ENCODE measurements at places on chromosomes 11 and 22.

DNA sequence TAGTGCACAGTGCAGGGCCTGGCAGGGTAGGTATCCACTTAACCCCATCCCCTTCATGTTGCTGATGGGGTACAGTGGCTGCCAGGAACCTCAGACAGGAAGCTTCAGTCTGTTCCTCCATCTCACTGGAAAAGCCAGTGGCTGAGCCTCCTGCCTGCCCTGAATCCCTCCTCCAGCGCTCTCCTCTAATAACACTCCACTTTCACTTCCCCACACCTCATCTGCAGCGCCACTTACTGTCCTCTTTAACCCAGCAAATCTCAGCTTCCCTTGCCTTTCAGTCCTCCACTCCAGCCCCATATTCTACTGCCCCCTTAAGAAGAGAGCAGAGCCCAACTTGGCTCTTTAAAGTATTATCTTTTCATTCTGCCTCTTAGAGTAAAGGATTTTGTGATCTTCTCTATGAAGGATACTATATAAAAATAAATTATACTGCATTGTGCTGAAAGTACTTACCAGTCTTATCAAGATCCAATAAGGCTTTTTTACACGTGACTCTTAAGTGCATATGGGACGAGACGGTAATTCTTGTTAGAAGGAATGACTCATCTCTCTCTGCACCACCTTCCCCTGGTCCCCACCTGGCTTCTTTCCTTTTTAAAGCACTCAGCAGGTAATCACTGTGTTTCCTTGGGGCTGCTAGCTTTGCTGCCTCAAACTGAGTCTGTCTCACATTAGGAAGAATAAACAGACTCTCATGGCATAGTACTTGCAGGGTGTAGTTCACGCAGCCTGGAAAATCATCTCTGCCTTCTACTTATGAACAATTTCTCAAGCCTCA is 238.0 kb upstream of the NARS2 start:
- no peak for DNase-seq

- no peak for DNase-seq
These were observed 1.3 kb upstream of the NDUFV1 start for GRCh38 chr11:67605231-67606011.

DNA sequence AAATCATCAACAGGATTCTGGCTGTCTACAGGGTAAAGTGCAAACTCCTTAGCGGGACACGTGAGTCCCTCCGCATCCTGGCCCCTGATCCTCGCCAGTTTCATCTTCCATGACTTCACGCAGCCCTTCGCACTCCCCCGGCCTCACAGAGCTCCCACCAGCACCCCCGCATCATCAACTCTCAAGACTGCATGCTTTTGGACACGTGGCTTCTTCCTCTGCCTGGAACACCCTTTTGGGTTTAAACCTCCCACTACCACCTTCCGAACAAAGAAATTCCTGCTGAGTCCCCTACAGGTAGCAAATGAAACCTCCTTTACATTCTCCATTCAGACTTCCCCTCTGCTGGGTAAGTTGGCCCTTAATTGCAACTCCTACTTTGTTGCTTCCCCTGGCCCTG is 12.6 kb upstream of the EIF3M start:
- no peak for DNase-seq

DNA sequence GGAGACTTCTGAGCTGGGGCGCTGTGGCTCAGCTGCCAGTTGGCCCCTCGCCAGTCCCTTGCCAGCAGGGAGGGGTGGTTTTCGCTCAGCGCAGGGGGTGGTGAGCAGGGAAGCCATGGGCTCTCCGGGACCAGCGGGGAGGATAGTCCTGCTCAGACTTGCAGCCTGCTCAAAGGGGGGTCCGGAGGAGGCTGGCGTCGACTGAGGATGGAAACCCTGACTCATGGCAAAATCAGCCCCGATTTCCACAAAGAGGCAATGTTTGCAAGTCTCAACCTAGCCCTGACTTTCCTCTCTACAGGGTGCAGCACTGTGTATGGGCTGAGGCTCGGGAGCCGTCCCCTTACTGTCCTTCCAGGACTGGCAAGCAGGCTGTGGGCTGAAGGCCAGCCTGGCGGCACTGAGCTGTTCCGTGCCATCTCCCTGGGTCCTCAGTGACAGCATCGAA is 35.1 kb downstream of the FBLN1 start:
- no peak for DNase-seq

DNA sequence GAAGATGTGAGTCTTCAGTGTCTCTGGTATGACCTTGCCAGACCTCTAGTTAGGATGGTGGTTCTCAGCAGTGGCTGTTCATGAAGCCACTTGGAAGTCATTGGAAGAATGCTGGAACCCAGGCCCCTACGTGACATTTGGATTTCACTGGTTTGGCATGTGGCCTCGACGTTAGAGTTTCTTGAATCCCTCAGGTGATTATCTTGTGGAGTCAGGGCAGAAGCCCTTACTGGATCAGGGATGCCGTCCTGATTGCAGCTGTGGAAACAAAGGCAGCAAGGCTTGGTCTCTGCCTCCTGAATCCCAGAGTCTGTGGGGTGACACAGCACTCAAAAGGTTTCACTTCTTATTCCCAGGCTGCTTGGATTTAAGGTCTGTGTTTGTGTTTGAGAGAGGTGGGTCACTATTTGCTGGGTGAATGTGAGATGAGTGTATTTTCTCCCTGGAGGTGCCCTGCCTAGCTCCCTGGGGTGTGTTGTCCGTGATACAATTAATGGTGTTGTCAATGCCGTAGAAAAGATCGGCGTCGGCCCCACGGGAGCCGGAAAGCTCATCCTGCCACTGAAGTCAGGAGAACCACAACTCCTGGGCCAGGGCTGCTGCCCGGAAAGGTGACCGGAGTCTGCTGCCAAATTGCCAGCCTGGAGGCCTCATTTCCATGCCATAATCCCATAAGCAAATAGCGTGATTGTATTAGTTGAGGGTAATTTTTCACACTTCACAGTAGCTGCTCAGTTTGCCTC is 939.0 kb downstream of the BRD1 start:
- no peak for DNase-seq

GRCh38 chr11:87298155-87298554 is 260.4 kb downstream of the TMEM135 start:
- no peak for DNase-seq

DNA sequence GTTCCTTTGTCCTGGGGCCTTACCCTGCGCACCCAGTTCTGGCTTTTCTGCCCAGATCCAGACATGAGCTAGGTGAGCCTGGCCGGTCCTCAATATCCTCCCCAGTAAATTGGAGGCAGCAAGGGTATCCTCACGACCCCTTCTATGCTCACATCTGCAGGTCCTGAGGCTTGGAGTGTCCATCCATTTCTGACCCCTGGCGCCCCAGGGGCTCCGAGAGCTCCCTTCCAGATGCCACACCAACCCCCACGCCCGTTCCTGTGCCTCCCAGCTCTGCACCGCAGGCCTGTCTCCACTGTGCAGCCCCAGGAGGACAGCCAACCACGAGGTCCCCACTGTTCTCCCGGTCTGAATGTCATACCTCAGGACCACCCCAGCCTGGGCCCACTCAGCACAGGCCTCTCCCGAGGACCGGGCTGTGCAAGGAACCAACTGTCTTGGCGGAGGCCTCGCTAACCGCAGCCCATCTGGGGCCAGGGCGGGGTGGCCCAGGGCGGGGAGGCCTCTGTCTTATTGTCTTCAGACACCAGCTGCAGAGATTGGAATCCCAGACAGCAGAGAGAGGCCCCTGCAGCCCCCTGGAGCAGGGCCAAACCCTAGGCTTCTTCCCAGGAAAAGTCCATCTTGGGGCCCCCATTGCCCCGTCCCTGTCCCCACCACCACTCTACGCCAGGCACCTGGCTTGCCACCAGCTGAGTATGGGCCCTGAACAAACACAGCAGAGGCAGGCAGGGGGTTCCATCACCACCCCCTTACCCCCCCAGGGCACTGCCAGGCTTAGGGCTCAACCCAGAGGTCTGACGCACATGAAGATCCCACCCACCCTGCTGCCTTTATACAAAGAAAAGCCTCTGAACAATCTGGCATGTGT is 39.3 kb downstream of the ALX4 start:
- no peak for DNase-seq

- no peak for DNase-seq
These were observed 1.0 kb downstream of the MALAT1 start for GRCh38 chr11:65499713-65500386.

- DNase-seq: no peak
These were observed 531.2 kb downstream of the KCNA4 start for GRCh38 chr11:29485641-29486040.

DNA sequence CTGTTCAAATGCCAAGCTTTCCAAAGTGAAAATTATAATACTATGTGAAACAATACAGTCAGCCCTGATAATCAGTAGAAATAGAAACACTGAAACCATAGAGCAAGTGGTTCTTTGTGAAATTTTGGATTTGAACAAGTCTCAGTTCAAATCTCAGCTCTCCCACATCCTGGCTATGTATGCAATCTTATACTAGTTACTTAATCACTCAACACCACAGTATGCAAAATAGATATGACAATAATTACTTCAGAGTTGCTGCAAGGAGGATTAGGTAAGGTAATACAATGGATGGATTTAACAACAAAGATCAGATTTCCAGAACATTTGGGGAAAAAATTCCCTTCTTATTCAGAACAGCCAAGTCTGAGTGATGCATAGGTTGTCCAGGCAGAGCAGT is 851.8 kb upstream of the CCDC90B start:
- DNase-seq: no peak

GRCh38 chr11:121767433-121767832 is 314.7 kb upstream of the SORL1-AS1 start:
- DNase-seq: no peak

DNA sequence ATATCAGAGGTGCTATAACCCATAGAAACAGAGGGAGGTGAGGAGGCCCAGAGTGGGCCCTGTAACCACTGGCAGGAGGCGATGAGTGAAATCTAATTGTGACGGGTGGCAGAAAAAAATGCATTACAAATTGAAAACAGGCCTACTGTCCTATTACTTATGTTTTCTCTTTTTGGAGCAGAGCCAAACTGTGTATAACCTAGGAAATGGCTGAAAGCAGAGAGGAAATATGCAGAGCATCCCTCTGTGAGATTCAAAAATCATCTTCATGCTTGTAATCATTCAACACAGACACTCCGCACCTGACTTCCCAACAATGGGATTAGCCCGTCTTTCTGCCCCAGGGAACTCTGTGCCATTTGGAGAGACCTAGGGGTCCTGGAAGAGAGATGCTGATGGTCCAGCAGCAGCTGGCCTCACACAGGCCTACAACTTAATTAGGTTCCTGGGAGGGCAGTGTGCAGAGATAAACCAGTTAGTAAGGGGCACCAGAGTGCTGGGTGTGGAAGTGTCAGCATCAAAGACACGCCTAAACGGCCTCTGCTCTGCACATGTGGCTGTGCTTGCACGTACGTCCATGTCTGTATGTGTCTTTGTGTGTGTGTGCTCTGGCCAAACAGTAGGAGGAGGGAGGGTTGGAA is 41.8 kb downstream of the MAP6 start:
- DNase-seq: no peak

GRCh38 chr11:134705858-134706257 is 293.8 kb upstream of the B3GAT1 start:
- DNase-seq: no peak

- DNase-seq: no peak
These were observed 13.2 kb downstream of the PPFIBP2 start for GRCh38 chr11:7527029-7527428.

GRCh38 chr22:22158207-22158816 is 86.3 kb upstream of the VPREB1 start:
- DNase-seq: no peak

- no peak for DNase-seq
These were observed 852 bp downstream of the BUD13 start for GRCh38 chr11:116771935-116772334.

- DNase-seq: no peak
These were observed 84.2 kb downstream of the FBXO7 start for GRCh38 chr22:32558681-32559355.

DNA sequence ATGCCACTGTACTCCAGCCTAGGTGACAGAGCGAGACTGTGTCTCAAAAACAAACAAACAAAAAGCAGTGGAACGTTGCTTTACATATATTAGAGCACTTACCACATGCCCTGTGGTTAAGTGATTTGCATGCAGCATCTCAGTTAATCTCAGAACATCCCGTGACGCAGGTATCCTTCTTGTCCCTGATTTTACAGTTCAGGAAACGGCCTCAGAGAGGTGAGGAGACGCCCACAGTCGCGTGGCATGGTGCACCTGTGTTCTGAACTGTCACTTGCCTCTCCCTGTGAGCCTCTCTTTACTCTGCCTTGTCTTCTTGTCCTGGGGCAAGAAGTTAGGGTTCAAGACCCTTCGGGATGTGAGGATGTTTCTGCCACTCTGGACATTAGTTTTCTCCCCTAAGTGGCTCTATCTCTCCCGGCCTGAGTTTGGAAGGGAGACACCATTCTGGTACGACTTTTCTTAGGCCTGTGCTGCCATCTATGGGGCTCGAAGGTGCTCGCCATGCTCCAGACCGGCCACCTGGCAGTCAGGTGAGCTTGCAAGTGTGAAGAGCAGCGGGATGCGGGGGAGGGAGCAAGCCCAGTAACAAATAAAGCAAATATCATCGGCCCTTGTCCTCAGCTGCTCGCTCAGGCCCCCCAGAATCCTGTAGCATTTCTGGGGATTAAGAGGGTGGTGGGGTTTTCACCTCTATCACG is 25.6 kb downstream of the YWHAH start:
- peak; percentile 19 for DNase-seq

DNA sequence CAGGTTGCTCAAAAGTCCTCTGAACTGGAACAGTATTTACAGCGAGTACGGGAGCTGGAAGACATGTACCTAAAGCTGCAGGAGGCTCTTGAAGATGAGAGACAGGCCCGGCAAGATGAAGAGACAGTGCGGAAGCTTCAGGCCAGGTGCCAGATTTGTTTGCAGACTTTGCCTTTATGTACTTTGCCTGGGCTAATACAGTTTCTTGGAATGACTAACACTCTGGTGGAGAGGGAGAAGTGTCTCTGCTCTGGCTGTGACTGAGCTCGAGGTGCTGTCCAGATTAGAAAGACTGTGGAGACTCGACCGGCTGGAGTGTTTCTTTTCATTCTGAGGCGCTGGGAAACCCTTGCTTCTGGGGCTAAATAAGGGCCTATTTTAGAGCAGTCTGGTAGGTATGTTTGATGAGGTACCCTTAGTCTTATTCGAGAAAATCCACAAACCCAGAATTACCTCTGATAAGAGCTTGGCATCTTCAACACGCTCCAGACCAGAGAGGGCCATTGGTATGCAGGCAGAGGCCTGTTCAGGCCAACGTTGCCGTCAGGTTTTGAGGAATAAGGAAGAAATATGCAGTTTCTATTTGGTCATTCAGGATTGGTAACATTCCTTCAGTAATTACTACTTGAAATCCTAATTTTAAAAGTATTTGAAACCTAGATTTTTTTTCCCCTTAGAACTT is 76.5 kb downstream of the SWAP70 start:
- no peak for DNase-seq

GRCh38 chr11:9210224-9210921 is 54.8 kb downstream of the DENND5A start:
- no peak for DNase-seq

GRCh38 chr11:75510723-75511019 is 15.1 kb downstream of the GDPD5 start:
- no peak for DNase-seq

Measured in stimulated activated CD8-positive, alpha-beta memory T cell treated with anti-CD3 and anti-CD28 coated beads, Interleukin-4, amount 100 ng/mL, for 24 hours (primary cell).